Thoracic aorta (tissue), 2 donors: ENCODE measurements at places on chromosomes 4 and X.
A peak's percentile ranks its signal among the peaks of the same experiment; 100 is the strongest.

GRCh38 chr4:98262431-98262830 is 1.2 kb downstream of the RAP1GDS1 start:
- no peak for DNase-seq

DNA sequence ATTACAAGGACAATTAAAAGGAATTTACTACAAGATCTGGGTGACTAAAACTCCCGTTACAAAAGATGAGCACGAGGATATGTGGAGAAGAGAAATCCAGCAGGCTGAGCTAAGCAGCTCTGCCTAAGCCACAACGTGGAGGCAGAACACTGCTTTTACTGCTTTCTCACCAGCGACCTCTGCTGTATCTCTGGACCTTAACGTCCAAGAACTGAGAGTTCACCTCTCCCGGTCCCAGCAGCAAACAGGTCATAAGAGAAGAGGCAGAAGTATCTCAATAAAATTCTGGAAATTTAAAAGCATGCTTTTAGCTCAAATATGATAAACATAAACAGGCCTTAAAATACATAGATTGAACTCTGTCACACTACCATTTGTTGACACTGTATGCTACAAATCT is 81.0 kb downstream of the ADGRA3 start:
- DNase-seq = no peak

DNA sequence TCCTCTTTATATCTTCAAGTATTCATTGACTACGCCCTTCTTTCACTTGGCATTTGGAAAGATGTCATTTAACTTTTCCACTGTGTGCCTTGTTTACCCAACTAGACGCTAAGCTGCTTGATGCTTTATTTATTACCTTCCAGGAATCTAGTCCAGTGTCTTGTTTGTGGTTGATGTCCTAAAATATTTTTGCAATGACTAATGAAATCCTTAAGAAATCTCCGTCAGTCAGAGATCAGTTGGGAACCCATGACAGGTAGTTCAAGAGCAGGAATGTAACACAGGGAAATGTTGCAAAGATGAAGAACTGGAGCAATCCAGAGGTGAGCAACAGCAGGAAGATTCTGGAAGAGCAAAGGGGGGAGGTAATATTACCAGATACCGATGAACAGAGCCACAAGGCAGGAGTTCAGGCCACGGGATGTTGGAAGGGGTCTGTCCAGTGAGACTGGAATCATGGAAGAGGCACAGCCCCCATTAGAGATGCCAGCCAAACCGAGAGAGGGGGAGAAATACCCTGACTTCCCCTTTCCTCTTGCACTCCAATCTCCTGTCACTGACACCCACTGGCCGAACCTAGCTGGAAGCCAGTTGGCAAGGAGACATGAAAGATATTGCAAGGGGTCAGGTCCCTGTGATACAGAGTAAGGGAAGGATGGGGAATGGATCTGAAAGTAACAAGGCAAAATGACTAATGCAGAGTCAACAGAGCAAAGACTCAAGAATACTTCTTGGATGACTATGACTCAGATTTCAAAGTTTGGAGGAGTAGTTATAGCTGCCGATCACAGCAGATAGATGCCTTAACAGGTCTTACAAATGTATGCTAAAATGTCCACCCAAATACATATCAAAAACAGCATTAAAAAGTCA is 62.7 kb upstream of the PHKA2 start:
- DNase-seq = no peak

GRCh38 chrX:45714866-45715265 is 514.2 kb upstream of the DIPK2B start:
- DNase-seq = peak; percentile 2

DNA sequence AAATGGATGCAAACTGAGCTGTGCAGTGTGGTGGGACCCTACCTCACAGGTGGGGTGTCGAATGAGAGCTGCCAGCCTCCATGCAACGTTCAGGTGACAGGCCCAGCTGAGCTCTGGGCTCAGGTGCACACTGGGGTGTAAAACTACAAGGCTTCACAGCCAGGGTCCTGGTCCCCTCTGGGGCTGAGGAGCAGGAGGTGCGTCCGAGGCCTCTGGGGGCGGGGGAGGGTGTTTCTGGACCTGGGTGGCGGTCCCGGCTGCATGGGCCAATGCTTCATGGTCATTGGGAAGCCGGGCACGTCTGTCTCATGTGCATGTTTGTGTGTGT is 26.5 kb upstream of the SORCS2 start:
- DNase-seq = no peak

DNA sequence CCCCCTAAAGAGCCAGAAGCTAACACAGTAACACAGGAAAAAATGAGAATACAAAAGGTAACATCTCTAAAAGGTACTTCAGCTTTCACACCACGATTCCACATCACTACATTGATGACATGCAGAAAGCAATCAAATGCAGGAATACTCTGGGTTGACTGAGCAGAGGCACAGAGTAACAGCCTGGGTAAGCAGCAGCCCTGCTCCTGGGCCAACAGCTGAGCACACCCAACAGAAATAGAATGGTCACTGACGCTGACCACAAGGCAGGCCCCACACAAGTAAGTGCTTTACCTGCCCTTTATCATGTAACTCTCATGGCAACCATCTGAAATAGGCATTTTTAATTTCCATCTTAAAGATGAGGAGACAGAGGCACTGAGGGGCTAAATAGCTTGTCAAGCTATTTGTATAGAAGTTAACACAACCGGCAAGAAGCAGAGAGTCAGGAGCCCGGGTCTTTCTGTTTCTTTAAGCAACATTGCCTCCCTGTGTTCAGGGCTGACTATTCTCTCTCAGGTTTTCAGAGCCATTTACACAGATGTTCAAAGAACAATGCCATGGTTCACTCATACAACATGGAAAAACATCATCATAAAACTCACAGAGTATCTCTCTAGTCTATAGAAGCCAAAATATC is 168.9 kb downstream of the ZNF674 start:
- no peak for DNase-seq

GRCh38 chr4:119693126-119693525 is 64.5 kb upstream of the PDE5A start:
- no peak for DNase-seq

DNA sequence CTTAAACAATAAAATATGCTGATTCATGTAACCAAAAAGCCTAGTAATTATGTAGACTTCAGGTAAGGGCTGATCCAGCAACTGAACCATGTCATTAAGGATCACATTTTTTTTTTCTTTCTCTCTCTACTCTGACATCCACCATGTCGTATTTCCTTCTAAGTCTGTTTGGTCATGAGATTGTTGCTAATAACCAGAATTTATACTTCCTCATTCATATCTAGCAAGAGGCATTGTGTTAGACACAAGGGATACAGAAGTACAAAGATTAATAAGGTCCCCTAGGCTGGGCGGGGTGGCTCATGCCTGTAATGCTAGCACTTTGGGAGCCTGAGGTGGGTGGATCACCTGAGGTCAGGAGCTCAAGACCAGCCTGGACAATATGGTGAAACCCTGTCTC is 24.1 kb downstream of the PHEX start:
- no peak for DNase-seq

DNA sequence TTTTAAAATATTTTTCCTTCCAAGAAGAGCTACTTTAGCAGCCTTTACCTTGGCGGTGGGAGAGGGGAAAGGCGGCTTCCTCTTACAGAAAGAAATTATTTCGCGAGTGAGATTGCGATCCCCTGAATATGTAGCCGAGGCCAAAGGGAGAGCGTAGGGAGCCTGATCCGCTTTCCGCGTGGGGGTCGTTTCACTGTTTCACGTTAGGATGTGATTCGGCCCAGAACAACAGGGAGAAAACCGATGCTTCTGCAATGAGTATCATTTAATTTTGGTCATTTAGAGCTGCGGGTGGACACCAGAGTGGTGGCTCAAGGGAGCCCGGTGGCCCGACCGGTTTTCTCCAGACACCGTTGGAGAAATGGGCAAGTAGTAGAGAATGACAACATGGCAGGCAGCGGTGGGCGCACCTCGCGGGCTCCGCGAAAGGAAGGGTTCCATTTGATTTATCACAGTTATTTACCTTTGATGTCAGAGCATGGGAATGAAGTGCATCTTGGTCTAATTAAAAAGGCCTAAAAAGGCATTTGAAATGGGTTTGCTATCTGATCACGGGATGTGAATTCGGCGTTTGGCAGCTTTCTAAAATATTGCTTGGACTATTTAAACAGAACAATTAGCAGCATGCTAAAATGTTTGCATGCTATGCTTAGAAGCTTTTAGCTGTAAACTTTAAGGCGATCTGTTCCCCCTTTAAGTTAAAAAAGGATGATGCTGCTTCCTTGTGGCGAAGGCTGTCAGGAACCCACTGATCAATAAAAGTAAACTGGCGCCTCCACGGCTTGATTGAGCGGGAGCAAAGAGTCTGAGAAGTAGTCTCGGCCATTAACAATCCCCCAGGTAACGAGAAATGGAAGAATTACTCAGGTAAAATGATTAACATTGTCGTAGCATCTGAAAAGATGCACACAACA is 2.0 kb upstream of the PCDH19 start:
- no peak for DNase-seq

GRCh38 chr4:125741825-125742452 is 427.2 kb downstream of the FAT4 start:
- no peak for DNase-seq

GRCh38 chr4:5930876-5931275 is 38.0 kb upstream of the CRMP1 start:
- no peak for DNase-seq

DNA sequence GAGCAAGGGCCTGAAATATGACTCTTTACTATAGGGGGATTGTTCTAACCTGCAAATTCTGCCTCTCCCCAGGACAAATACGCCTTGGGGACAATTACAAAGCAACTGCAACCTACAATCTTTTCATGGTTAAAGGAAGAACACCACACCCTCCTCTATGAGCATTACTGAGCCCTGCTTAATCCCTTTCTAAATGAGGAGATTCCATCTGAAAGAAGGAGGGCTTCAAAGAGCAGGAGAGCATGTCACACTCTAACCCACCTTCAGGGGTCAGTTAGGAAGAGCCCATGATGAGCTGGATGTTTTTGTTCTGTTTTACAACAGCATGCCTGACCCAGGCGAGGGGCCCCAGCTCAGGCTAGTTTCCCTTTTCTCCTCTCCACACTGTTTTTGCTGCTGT is 134.0 kb upstream of the ANXA3 start:
- DNase-seq = no peak

GRCh38 chr4:32010221-32010620 is 1290.1 kb downstream of the PCDH7 start:
- DNase-seq = no peak

DNA sequence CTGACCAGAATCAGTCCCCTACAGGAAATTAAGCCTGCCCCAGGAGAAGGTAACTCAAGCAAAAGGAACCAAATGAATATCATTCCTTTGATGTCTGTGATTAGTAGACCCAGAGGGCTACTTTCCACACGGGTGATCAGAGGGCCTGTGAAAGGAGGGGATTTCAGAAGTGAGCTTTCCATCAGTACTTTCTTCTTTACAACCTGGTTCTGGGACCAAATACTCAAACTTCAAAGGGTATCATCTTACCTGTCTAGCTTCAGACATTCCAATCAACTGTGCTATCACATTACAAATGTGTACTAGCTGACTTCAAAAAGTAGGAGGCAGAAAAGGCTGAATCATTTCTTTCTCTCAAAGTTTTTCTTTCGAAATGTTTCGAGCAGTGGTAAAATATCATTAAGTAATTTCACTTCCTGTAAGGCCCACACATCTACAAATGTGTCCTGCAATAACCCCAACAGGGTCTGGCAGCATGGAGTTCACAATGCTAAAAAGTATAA is 23.9 kb downstream of the ACSL4 start:
- DNase-seq = no peak

DNA sequence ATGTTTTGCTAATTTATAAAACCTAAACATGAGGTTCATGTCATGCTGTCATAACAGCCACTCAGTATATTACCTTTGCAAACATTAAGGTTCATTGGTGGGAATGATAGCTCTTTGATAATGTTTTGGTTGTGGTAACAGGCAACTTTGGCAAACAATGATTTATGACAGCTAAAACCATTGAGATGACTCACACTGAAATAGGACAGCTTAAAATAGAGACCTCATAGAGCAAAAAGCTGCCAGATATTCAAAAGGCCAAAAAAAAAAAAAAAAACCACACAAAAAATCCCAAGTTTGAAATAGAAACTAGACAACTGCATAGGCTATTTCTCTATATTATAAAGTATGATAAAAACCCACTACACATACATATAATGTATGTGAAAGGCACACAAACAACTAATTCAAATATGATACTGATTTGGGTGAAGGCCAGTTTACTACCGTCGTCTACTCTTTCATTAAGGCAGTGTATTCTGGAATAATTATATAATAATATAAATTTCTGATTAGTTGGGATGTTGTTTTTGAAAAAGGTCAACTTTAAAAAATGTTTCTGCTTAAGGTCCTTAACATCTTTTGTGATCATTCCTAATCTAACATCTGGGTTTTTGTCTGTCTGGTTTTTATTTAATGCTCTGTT is 646.0 kb upstream of the PITX2 start:
- no peak for DNase-seq

DNA sequence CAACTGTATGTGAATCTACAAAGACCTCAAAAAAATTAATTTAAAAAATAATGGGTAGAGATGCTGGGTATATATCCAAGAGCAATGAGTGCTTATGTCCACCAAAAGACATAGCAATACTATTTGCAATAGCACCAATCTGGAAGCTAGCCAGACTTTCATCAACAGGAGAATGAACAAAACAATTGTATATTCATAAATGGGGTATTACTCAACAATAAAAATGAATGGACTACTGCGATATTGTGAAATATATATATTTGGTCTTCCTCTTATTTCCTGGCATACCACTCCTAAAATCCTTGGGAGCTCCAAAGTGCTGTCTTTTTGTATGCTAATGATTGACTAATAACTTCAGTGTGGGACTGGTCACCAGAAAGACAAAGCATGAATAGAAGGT is 77.5 kb downstream of the MSN start:
- DNase-seq = no peak

DNA sequence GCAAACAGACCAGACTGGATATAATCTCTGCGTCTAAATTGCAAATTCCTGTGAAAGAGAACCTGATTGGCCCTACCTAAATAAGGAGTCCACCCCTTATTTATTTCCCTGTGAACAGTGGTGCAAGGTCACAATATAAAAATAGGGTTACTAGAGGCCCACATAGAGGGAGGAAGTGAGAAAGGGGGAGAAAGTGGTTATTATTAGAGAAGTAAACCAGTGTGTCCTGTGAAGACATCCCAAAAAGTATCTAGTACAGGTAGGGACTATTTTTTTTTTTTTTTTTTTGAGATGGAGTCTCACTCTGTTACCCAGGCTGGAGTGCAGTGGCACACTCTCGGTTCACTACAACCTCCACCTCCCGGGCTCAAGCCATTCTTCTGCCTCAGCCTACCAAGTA is 15.0 kb upstream of the FRYL start:
- no peak for DNase-seq

- DNase-seq = no peak
Observed at GRCh38 chr4:8912089-8912455, 40.4 kb upstream of the HMX1 start.
